Stimulated activated CD8-positive, alpha-beta memory T cell treated with anti-CD3 and anti-CD28 coated beads, Interleukin-12 subunit alpha, Interleukin-12 subunit beta, amount 100 ng/mL, for 4 hours (primary cell): ENCODE measurements at places on chromosomes 3 and 15.

DNA sequence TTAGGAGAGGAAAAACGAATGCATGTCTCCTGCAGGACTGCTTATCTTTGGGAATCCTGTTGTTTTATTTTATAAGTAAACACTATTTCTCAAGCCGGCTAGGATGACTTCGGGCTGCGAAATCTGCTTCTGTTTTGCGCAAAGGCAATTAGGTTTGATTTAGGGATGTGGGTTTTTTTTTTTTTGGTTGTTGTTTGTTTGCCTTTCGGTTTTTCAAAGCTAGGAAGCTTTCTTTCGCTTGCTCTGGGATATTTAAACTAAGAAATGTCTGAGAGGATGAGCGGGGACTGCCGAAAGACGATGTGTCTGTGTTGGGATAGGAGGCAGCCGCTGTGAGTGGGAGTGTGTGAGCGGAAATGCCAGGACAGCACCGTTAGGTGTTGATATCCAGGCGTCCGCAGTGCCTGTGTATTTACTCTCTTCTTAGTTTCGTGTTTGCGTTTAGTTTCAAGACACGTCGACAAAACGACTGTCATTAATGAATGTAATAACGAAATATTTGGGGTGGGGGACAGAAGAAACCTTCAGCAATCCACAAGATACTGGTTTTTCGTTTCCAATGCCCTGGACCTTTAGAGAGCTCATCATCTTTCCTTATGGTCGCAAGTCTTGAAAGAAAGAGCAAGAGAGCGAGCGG lies 604 bp downstream of the ISL2 start:
- DNase-seq, result no peak

DNA sequence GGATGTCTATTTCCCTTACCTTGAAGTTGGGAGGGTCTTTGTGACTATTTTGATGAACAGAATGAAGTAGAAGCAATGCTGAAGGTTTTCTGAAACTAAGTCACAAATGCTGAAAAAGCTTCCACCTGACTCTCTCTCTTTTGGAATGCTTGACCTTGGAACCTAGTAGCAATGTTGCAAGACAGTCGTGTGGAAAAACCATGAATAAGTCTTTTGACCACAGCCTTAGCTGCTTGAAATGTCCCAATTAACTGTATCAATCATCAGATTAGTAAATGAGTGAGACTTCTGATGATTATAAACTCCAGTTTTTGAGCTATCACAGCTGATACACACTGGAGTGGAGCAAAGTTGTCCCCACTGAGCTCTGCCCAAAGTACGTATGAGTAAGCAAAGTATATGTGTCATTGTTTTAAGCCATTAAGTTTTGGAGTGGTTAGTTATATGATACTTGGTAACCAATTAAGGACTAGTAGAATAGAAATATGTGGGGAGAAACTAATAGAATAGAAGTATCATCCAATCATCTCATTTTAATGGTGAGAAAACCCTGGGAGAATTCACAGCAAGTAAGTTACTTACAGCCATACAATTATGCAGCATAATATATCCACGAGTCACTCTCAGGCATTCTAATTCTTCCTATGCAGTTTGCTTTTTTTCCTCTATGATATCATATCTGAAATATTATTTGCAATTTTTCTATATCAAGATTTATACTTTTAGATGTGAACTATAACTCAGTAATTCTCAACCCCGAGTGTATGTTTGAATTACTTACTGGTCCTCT lies 1010.6 kb downstream of the ROBO2 start:
- no peak for DNase-seq

DNA sequence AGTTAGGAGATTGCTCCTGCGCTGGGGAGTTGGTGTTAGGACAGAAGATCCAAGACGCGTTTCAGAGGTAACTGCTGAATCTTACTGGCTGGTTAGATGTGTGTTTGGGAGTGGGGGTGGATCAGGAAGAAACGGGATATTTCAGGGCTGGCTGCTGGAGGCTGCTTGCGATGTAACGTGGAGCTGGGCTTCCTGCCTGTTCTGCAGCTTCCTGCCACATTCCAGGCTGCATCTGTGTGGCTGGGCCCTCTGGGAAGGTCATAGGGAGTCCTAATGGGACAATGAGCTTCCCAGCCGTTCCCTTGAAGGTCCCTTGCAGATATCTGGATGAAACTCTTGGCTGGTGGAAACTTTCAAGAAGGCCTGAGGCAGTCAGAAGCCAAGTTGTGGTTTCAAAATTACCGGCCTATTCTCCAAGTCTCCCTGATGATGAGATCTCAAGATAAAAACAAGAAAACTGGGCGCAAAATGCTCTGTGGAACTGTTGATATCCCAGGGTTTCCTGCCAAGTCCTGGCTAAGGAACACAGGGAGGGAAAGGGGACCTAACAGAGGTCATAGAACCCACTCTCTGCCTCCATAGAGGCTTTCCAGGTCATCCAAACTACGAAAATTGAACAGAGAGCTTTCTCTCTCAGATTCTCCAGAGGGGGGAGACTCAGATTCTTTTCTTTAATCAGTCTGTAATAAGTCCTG lies 67.0 kb downstream of the NOX5 start:
- DNase-seq, result no peak

DNA sequence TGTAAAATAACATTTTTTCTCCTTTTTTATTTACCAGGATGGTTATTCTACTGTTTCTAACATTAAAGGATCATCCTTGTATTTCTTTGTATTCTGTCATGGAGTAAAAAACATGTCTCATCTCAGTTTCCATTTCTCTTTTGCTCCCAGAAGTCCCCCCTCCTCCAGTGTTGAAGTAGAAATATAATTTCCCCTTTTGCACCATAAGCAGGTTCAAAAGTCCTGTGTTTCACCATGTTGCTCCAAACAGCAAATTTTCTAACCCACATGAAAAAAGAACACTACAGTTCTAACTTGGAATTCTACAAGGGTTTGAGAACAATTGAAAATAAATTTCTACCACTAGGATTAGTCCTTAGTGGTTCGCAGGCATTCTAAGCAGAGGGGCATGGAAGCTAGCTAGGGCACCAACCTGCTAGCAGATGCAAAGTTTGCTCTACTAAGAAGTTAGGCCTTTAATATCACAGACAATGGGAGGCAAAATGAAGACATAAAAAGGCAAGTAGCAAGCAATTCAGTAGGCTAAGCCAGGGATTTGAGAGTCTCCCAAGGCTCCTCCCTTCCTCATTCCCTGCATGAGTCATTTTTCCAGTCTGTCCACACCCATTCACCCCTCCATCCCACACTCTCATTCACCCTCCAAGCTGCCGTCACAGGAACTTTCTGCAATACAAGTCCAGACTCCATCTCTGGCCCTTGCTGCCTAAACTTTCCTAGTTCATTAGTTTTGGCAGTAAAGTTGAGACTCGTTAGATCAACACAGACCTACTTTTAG lies 2.3 kb upstream of the MBNL1 start:
- DNase-seq, result no peak

- DNase-seq, result no peak
Observed at GRCh38 chr3:7074217-7074616, 213.3 kb downstream of the GRM7 start.

DNA sequence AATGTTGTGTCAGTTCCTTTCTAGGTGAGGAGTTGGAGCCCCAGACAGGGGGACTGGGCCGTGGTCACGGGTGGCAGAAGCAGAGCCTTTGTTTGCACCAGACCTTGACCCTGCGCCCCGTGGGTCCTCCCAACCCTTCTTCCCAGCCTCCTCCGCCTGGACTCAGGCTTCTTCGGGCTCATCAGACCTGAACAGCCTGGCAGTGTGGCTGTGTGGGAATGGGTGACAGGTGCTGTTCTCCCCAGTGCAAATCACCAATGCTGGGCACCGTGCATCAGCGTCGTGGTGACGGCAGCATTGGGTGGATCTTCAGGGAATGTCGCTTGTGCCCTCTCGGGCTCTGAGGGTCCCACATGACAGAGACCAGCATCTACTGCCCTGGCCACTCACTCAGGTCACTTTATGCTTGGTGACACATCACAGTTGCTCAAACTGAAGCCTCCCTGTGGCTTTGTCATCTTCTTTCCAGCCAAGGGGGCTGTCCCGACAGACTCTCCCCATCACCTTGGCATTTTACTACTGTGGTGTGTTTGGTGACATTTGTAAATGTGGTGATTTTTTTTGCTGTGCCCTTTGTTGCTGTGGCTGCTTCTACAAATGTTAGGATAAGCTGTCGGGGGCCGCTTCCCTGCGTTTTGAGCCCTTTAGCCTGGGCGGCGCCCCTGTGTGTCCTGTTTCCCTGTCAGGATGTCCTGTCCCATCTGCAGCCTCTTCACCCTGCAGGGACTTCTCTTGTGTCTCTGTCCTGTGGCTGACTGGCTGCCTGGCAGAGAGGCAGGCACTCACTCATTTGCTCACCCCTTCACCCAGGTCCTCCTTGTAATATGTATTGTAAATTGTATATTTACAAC lies 14.5 kb downstream of the APBA2 start:
- DNase-seq, result no peak

DNA sequence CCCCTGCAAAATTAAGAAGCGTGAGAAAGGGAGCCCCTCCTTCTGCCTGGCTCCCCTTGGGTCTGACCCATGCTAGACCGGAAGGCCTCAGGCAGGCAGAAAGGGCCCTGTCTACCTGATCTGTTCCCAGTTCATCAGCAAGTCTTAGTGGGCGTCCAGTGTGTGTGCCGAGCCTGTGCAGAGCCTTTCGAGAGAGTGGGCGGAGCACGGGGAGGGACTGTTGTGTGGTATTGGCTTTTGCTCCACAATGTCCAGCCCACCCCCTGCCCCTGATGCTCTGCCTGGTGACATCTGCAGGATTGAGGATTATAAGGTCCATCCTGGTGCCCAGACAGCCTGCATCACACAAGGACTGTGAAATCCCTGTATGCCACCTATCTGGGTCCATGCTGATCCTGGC lies 82.9 kb downstream of the CHDH start:
- no peak for DNase-seq

DNA sequence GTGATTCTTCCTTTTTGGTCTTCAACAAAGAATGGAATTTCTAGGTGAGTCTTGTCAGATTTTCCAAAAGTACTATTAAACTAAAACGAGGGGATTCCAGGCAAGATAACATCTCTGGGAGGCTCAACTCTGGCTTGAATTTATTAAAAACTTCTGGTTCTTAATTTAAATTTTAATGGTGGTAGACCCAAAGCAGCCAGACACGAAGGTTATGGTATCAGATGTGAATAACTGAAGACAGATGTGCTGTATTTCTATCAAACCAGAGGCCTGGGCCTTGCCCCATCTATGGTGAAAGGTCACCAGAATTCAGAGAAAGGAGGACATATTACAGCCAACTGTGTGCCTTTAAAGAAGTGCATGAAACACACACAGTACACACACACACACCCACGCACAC lies 283.2 kb upstream of the ICE2 start:
- DNase-seq, result no peak

- no peak for DNase-seq
Observed at GRCh38 chr3:176988795-176989194, 208.5 kb downstream of the TBL1XR1 start.

- DNase-seq, result no peak
Observed at GRCh38 chr3:121698901-121699300, 38.2 kb upstream of the HCLS1 start.

DNA sequence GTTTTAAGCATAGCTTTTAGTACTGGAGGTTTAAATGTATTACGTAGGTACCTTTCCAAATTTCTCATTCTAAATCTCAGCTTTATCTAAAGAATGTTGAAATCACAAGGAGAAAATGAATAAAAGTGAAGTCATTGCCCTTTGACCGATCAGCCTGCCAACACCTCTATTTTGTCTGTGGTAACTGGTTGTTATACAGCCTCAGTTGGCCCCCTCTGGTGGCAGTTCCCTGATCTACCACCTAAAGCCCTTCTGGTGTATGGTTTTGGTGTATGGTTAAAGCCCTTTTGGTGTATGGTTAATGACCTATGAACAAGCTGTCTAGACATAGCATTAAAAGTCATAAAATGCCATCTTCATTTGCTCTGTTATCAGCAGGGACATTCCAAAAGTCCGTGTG lies 378.2 kb upstream of the AZI2 start:
- no peak for DNase-seq

- DNase-seq, result no peak
Observed at GRCh38 chr3:194389269-194389668, 9.8 kb downstream of the GP5 start.

GRCh38 chr3:25872200-25872877 lies 82.4 kb downstream of the OXSM start:
- no peak for DNase-seq

DNA sequence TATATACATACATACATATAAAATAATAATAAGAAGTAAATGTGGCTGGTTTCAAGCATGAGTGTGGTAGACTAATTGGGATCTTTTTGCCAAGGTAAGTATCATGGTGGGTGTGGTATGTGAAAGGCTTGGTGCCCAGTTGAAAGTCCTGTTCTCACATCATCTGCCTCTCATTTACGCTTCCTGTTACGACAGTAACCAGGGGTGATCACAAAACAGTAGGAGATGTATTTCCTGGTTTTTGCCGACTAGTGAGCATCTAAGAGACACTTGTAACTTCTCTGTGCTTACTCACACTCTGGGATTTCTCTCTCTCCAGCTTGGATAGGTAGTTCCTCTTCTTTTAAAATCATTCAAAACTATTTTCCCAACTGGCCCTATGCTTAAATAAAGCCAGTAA lies 1028.3 kb upstream of the NR2F2 start:
- DNase-seq, result no peak

- no peak for DNase-seq
Observed at GRCh38 chr15:98986281-98986680, 21.3 kb downstream of the PGPEP1L start.

DNA sequence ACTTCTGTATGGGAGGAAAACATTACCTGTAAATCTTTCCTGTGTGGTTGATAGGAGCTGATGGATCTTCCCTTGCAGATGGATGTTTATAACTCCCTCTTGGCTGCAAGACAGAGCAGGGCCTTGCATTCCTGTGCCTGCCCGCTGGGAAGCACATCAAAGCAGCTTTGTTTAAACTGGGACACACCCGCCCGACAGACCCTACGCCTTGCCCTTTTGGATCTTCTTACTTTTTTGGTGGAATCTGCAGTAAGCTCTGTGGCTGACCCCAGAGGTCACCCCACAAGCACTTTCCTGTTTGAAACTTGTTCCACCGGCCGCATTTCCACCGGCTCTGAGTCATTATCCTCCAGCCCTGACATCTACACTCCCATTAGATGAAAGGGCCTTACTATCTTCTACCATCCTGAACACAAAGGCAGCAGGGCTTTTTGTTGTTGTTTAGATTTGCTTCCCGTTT lies 244.1 kb upstream of the STT3B start:
- no peak for DNase-seq

DNA sequence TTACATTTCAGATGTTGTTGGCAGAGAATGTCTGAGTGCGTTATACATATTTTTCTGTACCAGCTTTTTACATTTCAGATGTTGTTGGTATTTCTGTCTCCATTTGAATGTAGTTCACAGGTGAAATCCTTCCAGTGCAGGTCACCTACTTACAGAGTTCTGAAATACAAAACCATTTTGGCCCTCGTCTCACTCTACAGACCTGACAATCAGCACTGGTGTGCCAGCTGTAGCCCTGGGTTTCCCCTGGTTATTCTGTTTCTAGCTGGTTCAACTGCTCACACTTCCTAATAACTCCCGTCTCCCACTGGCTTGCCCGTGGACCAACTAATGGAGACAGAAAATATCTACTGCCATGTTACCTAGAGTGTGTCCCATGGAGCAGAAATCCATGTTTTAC lies 87.5 kb upstream of the CDIN1 start:
- DNase-seq, result no peak
